ENCODE measurements at places on chromosomes 6 and 20.

- no peak overlapping the region for H3K4me3 ChIP-seq
- no peaks in the 10 kb centered on the region for H3K4me1 ChIP-seq
- H3K27ac ChIP-seq = no peak overlapping the region
- H3K36me3 ChIP-seq = no peaks in the 10 kb centered on the region
- H3K27me3 ChIP-seq = no peaks in the 10 kb centered on the region
These were observed 192.3 kb upstream of the MANEA start for GRCh38 chr6:95384988-95385387.

DNA sequence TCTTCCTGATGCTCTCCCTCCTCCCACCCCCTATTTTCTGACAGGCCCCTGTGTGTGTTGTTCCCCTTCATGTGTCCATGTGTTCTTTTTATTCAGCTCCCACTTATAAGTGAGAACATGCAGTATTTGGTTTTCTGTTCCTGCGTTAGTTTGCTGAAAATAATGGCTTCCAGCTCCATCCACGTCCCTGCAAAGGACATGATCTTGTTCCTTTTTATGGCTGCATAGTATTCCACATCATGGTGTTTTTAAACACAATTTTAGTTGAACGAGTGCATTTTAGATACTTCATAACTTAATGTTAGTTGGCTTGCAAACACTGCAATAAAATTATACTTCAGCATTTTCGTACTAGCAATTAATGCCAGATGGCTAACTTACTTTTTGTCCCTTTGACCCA is 28.5 kb downstream of the COL9A1 start:
- no peaks in the 10 kb centered on the region for H3K36me3 ChIP-seq
- no peaks in the 10 kb centered on the region for H3K4me1 ChIP-seq
- H3K4me3 ChIP-seq = no peak overlapping the region
- H3K27me3 ChIP-seq = no peaks in the 10 kb centered on the region
- no peak overlapping the region for H3K27ac ChIP-seq

GRCh38 chr6:84453499-84453898 is 226.1 kb upstream of the CEP162 start:
- no peaks in the 10 kb centered on the region for H3K4me1 ChIP-seq
- no peaks in the 10 kb centered on the region for H3K27me3 ChIP-seq
- no peak overlapping the region for H3K27ac ChIP-seq
- H3K36me3 ChIP-seq = no peaks in the 10 kb centered on the region
- no peak overlapping the region for H3K4me3 ChIP-seq

DNA sequence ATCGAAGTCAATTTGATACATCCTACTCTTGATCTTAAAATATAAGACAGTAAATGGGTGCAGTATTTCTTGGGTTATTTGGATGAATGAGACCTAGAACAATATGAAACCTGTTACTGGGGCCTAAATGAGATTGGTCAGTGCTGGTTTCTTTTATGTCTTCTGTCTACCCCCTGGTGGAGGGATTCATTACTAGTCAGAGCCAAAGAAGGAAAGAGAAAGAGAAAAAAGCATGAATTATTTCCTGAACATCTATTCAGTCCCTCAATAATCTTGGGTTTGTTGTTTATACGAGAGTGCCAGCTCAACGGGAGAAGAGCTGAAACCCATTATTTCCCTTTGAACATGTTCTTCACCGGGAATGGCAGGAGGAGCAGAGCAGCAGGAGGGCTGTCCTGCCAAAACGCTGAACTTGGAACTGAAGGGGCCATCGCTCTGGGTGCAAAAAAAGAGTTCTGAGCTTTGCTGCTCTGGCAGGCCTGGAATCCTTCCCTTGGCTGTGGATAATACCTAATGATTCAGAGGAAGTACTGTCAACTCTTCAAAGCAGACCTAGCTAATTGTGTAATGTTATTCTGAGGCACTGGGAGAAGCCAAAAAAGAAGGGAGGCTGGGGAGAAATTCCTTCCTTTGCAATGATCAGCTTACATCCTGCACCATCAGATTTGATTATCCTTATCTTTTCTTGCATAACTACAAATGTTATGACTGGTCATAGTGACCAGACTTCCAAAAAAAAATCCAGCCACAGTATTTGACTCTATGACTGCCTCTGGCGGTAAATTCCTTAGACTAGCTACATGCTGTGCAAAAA is 72.0 kb downstream of the BLOC1S5 start:
- no peak overlapping the region for H3K27ac ChIP-seq
- no peak for DNase-seq
- no peaks in the 10 kb centered on the region for H3K27me3 ChIP-seq
- no peaks in the 10 kb centered on the region for H3K36me3 ChIP-seq
- H3K4me3 ChIP-seq = no peak overlapping the region

GRCh38 chr6:35216412-35216732 is 2.6 kb downstream of the SCUBE3 start:
- peaks cover 2% of the 10 kb centered on the region for H3K4me1 ChIP-seq
- no peak for DNase-seq
- no peaks in the 10 kb centered on the region for H3K36me3 ChIP-seq
- no peak overlapping the region for H3K27ac ChIP-seq
- peaks cover 24% of the 10 kb centered on the region for H3K27me3 ChIP-seq

DNA sequence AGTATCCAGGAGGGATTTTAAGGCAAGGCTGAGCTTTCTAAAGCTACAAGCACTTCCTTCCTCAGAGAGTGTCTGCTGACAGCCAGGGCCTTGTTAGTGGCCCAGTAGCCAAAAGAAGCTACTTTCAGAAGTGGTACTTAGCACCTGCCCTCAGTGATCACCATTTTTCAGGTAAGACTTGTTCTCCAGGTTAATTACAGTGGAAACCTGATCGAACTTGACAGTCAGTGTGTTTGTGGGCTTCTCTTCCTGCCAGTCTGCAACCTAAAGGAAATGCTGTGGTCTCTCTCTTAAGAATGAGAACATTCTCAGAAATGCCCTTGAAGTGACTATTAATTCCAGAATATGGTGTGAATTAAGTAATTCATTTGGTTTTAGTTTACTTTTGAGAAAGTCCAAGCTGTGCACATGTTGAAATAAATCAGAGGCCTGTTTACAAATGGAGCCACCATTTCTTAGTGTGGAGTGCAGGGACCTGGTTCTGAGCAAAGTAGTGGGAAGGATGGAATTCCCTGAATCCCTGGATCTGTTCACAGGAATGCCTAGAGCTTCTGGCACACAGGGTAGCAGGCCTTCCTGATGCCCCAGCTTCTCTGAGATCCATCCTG is 185.3 kb upstream of the AGPAT4 start:
- H3K27me3 ChIP-seq = no peaks in the 10 kb centered on the region
- H3K27ac ChIP-seq = no peak overlapping the region
- no peaks in the 10 kb centered on the region for H3K36me3 ChIP-seq
- DNase-seq = no peak
- no peak overlapping the region for H3K4me3 ChIP-seq

DNA sequence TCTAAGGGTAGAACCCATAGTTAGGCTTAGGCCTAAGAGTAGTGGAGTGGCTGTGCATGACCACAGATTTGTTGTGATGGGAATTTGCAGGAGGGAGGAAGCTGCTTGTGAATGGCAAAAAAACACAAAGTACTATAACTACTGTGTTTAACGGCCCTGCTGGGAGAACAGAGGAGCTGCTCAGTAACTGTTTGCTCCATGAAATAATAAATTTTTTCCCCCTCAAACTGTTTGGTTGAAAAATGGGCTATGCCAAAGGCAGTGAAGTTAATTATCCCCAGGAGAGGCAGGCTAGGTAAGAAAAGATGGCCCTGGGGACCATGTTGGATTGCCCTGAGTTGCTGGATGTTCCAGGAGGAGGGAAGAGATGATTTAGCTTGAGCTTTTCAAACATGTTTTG is 256.5 kb upstream of the PRND start:
- no peak overlapping the region for H3K4me3 ChIP-seq
- no peaks in the 10 kb centered on the region for H3K4me1 ChIP-seq
- H3K27me3 ChIP-seq = no peaks in the 10 kb centered on the region
- DNase-seq = no peak

DNA sequence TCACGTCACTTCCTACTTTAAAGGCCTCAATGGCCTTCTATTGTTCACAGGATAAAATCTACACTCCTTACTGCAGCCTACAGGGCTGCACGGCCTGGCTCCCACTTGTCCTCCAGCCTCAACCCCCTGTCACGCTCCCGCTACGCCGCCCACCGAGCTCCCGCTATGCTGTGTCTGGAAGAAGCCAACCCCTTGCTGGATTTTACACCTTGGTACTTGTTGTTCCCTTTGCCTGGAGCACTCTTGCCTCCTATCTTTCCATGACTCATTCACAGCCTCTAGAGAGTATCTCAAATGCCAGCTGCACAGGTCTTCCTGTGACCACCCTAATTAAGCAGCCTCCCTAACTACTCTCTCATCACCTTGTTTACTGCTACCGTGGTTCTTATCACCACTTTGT is 259.9 kb downstream of the PRKN start:
- no peaks in the 10 kb centered on the region for H3K4me1 ChIP-seq
- no peaks in the 10 kb centered on the region for H3K36me3 ChIP-seq
- no peak overlapping the region for H3K4me3 ChIP-seq
- no peak for DNase-seq

- H3K27me3 ChIP-seq = peaks cover 72% of the 10 kb centered on the region
- H3K4me3 ChIP-seq = no peak overlapping the region
- no peaks in the 10 kb centered on the region for H3K36me3 ChIP-seq
- DNase-seq = no peak
- H3K27ac ChIP-seq = no peak overlapping the region
- no peaks in the 10 kb centered on the region for H3K4me1 ChIP-seq
These were observed 5.0 kb downstream of the CPXM1 start for GRCh38 chr20:2795451-2795850.

- no peaks in the 10 kb centered on the region for H3K27me3 ChIP-seq
- DNase-seq = no peak
- no peak overlapping the region for H3K27ac ChIP-seq
- H3K4me1 ChIP-seq = no peaks in the 10 kb centered on the region
These were observed 101.5 kb downstream of the RWDD2A start for GRCh38 chr6:83294676-83295075.

- H3K4me3 ChIP-seq = no peak overlapping the region
- peaks cover 2% of the 10 kb centered on the region for H3K27me3 ChIP-seq
- H3K4me1 ChIP-seq = no peaks in the 10 kb centered on the region
These were observed 661.6 kb downstream of the DHX35 start for GRCh38 chr20:39623584-39624234.

GRCh38 chr20:1332749-1333300 is 3.9 kb upstream of the SDCBP2 start:
- H3K27ac ChIP-seq = no peak overlapping the region
- no peak for DNase-seq
- peaks cover 18% of the 10 kb centered on the region for H3K36me3 ChIP-seq
- peaks cover 7% of the 10 kb centered on the region for H3K4me1 ChIP-seq
- H3K27me3 ChIP-seq = no peaks in the 10 kb centered on the region

DNA sequence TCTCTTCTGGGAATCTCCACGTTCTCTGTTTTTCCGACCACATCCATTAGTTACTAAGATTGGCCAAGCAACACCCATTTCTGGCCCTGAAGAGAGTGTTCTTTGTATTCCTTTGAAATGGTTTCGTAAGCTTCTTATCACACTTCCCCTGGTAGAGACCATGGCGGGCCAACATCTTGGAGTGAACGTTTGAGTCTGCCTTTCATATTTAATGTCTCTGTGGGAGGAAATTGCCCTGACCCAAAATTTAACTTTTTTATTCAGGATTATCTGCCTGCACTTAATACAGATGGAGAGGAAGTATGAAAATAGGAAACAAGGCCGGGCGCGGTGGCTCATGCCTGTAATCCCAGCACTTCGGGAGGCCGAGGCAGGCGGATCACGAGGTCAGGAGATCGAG is 177.0 kb upstream of the SNX9 start:
- no peaks in the 10 kb centered on the region for H3K36me3 ChIP-seq
- H3K27ac ChIP-seq = no peak overlapping the region
- H3K4me1 ChIP-seq = no peaks in the 10 kb centered on the region
- no peak overlapping the region for H3K4me3 ChIP-seq
- H3K27me3 ChIP-seq = no peaks in the 10 kb centered on the region
- DNase-seq = no peak
